Midbrain (tissue), 1 donor: ENCODE measurements at places on chromosomes 4 and X.

GRCh38 chr4:156294577-156294976 is 340.9 kb upstream of the CTSO start:
- DNase-seq: peak; percentile 16

DNA sequence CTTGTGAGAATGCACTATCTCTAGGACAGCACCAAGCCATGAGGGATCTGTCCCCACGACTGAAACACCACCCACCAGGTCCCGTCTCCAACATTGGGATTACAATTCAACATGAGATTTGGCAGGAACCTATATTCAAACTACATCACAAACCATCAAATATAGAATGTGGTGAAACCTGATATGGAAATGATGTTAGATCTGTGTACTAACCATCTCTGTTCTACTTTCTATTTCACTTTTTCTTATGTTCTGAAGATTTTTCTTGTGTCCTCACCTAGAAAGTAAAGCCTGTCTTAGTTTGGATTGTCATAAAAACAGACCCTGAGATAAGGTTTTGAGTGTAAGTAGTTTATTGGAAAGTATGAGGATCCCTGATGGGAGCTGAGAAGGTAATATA is 37.8 kb upstream of the TACR3 start:
- DNase-seq: no peak

GRCh38 chr4:111736516-111736915 is 408.7 kb upstream of the FAM241A start:
- no peak for DNase-seq

- peak; percentile 21 for DNase-seq
These were observed 3.2 kb downstream of the SCARB2 start for GRCh38 chr4:76210452-76210851.

- DNase-seq: peak; percentile 24
These were observed 37.0 kb downstream of the IL21 start for GRCh38 chr4:122583906-122584305.

DNA sequence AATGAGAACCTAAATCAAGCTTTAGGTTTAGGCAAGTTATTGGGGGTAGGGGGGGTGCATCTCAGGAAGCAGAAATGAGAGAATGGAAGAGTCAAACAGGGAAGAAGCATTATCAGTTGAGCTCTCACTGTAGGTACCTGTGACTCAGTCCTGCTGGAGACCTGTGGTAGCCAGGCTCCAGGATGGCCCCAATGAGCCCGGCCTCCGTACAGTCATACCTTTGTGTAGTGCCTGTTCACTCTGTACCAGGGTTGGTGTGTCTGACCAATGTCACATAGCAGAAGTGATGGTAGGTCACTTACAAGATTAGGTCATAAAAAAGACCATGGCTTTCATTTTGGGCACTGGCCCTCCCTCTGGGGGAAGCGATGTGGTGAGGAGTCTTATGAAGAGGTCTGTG is 45.3 kb upstream of the NMU start:
- DNase-seq: no peak

- DNase-seq: no peak
These were observed 8.8 kb upstream of the ADH1C start for GRCh38 chr4:99361268-99361898.
